HS-5 (cell line): ENCODE measurements at places on chromosomes 2 and 18.

DNA sequence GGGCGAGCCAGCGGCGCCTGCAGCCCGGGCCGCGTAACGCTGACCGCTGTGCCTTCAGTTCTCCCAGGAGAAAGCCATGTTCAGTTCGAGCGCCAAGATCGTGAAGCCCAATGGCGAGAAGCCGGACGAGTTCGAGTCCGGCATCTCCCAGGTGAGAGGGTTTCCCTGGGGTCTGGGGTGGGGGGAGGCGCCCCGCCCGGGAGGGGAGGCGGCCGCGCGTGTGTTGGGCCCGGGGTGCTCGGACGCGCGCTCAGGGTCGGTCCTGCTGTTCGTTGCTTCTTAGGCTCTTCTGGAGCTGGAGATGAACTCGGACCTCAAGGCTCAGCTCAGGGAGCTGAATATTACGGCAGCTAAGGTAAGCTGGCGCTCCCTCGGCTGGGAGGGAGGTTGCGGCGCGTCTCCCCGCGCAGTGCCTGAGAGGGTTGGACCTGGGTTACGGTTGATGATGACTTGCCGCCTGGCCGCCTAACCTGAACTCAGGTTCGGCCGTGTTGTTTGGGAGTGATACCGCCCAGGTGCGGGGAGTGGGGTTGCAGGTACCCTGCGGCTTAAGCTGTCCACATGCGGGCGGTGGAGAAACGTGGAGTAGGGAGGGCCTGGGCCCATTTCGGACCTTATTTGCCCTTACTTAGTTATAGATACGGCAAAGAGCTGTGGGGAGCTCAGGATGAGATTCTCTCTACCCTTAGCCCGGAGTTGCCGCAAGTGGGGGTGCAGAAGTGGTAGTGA, 638 bp downstream of the RPS7 start:
- DNase-seq, result no peak

DNA sequence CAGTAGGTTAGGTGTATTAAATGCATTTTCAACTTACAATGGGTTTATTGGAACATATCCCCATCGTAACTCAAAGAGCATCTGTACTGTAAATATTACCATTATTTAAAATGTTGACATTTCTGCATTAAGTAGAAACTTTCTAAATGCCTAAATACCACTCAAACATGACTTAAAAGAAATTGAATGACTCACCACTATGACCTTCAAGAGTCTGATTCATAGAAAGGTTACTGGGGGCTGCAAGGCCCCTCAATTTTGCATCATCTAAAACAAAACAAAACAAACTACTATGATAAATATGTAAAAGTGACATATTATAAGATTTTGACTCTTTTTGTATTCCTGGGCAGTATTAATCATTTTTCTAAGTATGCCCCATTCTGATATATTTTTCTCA, 7.6 kb downstream of the WDR35 start:
- no peak for DNase-seq

DNA sequence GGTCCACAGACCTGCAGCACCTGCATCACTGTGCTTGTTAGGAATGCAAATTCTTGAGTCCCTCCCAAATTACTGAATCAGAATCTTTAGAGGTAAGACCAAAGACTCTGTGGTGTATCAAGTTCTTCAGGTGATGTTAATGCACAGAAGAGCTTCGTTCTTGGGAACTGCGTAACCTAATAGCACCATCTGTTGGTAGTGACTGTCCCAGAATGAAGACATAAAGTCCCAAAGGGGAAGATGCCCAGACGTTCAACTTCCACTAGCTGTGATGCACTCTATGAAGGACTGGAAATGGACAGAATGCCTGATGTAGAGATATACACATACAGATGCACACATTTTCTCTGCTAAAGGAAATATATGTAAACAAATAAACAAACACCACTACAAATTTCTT, 576.0 kb downstream of the LRP1B start:
- no peak for DNase-seq

DNA sequence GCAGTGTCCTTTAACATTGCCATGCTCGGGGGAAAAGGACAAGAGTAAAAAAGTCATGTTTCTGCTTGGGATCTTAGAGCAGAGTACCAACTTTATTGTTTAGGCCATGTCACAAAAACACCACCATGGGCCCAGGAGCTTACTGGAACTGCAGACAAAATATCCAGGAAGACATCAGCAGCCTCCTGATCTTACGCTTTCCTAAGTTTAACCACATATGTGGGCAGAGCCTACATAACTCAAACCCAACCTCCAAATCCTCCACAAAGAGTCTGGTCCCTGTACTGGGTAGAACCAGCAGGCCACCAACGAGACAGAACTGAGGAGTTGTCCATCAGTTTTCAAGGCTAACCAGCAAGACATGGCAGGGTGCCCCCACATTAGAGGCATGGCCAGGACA, 10.3 kb downstream of the GALNT14 start:
- DNase-seq, result no peak

DNA sequence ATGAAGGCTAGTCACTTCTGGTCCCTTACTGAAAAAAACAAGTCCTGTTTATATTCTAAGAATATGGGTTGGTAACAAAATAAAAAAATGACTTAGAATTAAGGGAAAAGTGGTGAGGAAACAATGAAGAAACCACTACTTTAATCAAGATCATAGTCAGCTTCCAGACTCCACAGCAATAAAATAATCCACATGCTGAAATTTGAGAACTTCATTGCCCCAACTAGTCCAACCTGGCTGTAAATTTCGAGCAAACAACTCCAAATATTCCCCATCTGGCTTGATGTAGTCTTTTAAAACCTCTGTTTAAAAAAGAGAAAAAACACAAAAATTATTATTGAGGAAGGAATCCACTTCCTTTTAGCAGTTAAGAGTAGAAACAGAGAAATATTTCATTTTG, 32.5 kb downstream of the METTL4 start:
- DNase-seq, result no peak

DNA sequence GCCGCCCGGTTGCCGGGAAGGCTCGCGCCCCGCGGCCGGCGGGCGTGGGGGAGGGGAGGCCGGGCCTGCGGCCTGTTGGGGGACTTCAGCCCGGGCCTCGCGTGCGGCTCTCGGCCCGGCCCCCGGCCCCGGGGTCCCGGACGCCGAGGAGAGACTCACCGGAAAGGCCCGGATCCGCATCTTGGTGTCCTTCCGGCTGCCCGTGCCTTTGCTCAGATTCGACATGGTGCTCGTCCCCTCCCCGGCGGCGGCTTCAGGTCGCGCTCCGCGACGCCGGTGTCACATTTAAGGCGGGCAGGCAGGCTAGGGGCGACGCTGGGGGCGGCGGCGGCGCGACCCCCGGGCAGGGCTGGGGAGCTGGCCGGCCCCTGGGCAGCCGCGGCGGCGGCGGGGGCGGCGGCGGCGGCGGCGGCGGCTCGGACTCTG, 365 bp downstream of the CUL3 start:
- no peak for DNase-seq

DNA sequence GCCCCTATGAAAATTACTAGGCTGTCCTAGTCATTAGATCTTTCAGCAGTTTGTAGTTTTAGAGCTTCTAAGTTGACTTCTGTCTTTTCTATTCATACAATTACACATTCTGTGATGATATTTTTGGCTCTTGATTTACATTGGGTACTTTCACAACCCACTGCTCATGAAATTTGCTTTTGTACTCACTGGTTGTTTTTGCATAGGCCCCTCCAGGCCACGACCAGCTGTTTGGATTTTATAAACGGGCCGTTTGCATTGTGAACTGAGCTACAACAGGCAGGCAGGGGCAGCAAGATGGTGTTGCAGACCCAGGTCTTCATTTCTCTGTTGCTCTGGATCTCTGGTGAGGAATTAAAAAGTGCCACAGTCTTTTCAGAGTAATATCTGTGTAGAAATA, 193.8 kb downstream of the RPIA start:
- DNase-seq, result no peak

- DNase-seq, result no peak
Measured at GRCh38 chr18:13232086-13232917, 13.7 kb downstream of the LDLRAD4 start.

DNA sequence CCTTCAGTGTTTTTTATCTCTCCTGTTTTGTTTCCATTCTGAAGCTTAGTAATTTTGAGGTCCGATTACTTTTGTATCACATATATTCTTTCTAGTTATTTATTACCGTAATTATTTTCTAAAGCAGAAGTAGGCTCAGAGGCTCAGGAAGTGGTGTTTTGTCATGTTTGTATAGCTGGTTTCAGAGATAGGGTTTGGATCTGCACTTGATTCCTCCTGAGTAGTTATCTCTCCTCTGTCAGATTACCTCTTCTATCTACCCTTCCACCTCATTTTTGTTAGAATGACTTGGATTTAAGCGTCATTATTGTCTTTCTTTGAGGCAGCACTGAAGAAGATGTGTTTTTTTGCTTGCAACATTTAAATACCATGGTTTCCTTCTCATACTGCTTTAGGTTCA, 95.4 kb downstream of the MTA3 start:
- DNase-seq, result no peak

DNA sequence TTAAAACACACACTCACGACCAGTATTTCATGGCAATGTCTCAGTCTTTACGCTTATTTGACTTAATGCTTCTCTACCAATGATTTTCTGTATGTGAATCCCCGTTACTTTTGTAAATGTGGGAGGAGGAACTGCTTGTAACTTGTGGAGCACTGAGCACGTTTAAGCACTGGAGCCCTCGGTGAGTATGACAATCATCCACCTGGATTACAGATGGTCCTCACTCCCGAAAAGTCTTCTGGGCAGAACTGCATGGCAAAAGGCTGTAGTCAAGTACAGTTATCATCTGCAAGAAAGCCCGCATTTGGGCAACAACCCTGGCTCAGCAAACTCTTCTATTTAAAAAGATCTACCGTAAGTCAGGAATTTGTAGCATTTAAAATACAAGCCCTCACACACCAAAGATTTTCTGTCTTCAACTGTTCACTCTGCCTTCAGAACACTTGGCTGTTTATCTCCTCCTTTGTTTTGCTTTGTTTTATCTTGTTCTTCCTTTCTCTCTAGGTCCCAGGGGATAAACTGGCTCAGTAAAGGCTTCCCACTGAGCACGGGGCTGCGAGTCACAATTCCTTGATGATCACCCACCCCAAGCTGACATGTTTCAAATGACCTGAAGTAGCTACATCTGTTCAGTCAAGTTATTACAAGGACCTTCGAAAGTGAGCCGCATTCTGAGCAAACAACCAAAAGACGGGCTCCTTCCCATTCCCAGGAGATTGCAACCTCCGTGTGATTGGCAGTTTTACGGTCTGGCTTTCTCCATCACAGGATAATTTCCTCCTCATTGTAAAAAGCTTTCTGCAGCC, 102.2 kb downstream of the DLGAP1 start:
- DNase-seq, result no peak

DNA sequence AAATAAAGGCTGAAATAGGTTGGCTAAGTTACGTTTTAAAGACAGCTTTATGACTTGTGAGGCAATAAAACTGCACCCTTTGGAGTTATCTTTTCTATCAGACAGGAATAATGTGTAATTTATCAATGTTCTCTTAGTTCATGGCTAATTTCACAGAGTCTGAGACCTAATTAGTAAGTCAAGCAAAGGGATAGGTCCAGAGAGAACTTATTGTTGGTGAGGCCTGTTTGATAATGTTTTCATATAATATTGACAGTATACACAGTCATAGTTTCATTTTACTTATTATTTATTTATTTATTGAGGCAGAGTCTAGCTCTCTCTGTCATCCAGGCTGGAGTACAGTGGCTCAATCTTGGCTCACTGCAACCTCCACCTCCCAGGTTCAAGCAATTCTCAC, 1.9 kb upstream of the IL36RN start:
- DNase-seq, result no peak

DNA sequence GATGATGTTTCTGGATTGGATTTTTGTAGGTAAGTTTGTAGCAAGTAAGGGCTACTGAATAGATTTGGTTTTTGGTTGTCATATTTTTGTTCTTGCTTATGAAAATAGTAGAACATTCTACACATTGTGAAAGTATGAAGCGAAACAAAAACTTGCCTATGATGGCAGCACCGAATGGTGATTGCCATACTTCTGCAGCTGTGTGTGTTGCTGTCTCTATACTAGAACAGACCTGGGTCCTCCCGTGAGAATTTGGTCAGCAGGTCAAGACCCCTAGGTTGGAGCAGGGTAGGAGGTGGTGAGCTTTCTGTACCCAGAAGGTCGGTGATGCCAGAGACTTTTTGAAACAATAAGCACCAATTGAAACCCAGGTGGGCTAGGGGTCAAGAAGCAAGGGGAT, 322.6 kb downstream of the PRKCE start:
- DNase-seq, result no peak

DNA sequence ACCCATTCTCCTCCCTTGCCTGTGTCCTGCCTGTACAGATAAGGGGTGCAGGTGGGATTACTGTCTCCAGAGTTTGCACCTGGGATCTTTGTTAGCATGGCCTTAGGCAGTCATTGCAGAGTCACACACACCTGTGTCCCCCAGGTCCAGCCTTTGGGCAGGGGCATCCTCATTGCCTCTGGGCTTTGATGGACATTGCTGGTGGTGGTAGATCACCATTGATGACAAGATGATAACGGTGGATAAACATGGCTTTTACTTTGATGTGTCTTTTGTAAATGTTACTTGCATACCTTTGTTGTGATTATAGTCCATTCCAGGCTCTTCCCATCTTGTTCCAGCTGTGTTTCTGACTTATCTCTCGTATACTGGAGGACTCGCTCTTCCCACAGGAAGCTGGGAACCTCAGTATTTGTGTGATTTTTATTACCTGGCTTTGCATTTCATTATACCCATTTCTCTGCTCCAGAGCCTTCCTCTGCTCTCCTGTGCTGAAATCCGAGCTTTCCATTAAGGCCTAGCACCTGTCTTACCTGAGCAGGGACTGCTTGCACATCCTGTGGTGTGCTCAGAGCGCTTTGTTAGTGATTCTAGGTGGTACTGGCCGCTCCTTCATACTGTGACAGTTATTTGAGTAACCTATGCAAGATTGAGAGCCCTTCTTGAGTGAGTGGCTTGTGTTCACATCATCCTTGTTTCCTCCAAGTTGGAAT, 79.2 kb downstream of the PTPRM start:
- no peak for DNase-seq

- DNase-seq, result no peak
Measured at GRCh38 chr18:77711096-77711495, 461.4 kb downstream of the GALR1 start.

GRCh38 chr2:201358684-201359083, 1.5 kb upstream of the FLACC1 start:
- peak; percentile 63 for DNase-seq

DNA sequence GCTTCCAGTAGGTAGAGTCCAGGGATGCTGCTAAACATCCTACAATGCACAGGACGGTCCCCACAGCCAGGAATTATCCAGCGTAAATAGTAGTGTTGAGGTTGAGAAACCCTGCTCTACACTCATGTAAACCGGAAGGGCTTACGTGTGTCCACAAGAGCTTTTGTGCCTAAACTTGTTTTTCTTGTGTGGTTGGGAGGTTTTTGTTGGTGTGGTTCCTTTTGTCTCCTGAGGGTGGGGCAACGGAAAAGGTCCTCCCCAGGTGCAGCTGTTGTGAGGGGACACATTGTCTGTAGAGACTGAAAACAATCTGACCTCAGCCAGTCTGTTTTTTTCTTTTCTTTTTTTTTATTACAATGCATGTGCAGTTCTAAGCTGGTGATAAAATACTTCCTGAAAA, 72.7 kb upstream of the MGAT5 start:
- DNase-seq, result no peak

GRCh38 chr18:45874491-45875184, 49.2 kb downstream of the SIGLEC15 start:
- no peak for DNase-seq
